NCI-H1436 (cell line): ENCODE measurements at places on chromosomes 4 and X.

DNA sequence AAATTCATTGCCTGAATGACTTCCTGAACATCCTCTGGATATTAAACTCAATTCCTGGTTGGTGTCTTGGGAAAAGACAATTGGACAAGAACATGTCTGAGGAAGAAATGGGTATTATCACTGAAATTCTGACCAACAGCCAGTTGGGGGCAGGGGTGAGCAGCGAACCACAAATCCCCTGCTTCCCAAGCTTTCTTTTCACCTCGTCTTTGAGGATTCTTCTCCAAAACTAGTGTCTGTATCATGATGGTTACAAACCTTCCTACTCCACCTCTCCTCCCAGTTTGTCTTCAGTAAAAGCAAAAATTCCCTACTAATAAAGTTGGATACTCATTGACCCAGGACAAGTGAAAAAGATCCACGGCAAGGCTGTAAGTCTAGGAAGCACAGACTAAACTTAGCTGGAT is 48.3 kb upstream of the WDR1 start:
- DNase-seq = no peak

- DNase-seq = no peak
These were observed 43.7 kb downstream of the MAGEB16 start for GRCh38 chrX:35841872-35842271.

DNA sequence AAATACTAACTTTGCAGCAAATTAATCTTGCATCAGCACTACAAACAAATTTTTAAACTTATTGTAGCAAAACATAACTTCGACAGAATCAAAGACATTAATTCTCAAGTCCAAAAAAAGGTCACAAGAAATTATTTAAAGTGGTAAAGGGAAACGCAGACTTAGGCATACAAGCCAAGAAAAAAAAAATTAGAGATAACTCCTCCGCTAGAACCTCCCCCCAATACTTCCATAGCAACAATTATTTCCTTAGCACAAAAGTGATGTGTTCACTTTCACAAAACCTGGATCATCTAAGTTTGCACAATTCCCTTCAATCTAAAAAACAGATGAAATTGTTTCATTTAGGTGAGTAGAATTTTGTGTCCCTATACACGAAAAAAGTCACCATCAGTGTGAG is 1.1 kb downstream of the LRBA start:
- DNase-seq = no peak

GRCh38 chr4:83139514-83140156 is 25.1 kb upstream of the PLAC8 start:
- no peak for DNase-seq
